ENCODE measurements at places on chromosomes 7 and 10.
A peak's percentile ranks its signal among the peaks of the same experiment; 100 is the strongest.

DNA sequence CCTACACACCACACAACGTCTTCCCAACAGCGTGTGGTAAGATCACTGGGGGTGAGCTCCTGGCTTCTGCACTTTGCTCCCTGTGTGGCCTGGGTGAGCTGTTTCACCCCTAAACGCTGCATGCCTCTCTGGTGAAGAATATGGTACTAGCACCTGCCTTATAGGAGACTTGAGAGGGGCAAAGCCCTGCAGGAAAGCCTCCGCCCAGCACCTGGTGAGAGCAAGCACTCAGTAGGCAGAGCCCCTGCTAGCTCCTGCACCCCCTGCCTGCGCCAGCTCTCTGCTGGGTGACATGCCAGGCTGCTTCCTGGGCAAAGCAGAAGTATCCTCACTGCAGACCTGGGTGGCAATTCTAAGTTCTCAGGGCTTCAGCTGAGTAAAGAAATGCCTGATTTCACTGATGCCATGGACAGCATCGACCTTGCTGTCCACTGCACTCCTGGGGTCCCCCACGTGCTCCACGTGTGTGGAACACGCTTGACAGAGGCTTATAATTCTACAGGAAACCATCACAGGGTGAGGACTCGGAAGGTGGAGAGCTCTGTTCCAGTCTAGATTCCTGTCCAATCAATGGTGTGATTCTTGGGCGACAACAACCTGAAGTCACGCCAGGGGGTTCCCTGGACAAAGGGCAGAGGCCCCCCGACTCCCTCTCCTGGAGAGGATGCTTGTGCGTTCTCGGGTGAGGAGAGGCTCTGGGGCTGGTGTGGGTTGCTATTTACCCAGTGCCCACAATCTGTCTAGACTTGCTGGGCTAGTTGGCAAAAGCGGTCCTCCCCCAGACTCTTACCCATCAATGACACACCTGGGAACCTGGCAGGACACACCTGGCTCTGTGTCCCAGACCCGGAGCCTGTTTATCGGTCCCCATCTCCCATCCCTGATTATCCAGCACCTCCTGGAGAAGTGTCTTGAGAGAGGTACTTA is 5.0 kb upstream of the CALML5 start:
- no peak for DNase-seq

GRCh38 chr10:86678999-86679792 is 10.9 kb downstream of the LDB3 start:
- DNase-seq = no peak

DNA sequence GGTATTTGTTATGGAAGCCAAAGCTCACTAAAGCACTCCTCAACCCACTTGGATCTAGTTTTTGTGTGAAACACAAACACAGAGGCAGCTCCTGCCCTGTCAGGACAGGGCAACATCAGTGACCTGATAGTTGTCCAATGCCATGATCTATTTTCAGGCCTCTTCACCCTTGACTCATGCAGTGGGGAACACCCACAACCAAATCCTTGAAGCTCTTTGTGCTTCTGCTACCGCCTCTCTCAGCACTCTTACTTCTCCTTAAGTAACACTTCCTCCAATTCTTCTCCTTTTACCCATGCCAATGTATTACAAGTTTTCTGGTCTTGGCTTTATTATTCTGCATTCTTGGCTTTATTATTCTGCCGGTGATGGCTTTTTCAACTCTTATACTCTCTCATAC is 425.3 kb downstream of the INHBA start:
- DNase-seq = no peak

- DNase-seq = peak; percentile 76
Measured at GRCh38 chr7:2631946-2632732, at the start of gene TTYH3. Gene TTYH3, plus strand, starts transcription at chr7:2631986. Its CDS starts 170 bp downstream, at chr7:2632156.

GRCh38 chr7:22269963-22270362 is 87.0 kb downstream of the RAPGEF5 start:
- DNase-seq = peak; percentile 5

- no peak for DNase-seq
Measured at GRCh38 chr10:53997953-53998352, 803.1 kb downstream of the PCDH15 start.

DNA sequence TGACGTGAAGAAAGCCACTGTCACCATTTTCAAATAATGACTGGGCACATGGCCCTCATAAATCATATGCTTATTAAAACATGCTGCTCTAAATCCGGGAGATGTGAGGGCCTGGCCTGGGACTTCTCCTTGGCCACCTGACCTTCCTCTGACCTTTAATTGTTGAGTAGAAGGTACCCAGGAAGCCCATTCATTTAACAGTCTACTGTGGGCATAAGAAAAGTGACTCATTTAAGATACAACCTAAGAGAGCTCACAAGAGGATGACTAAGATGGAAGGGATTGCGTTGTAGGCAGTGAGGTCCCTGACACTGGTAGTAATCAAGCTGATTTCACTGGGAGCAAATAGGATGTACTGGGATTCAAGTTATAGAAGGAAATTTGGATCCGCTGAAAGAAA is 203.4 kb upstream of the GPR26 start:
- DNase-seq = no peak

- DNase-seq = no peak
Measured at GRCh38 chr7:85239109-85239508, 52.3 kb upstream of the SEMA3D start.

- DNase-seq = no peak
Measured at GRCh38 chr7:45591101-45591906, 17.1 kb downstream of the ADCY1 start.

DNA sequence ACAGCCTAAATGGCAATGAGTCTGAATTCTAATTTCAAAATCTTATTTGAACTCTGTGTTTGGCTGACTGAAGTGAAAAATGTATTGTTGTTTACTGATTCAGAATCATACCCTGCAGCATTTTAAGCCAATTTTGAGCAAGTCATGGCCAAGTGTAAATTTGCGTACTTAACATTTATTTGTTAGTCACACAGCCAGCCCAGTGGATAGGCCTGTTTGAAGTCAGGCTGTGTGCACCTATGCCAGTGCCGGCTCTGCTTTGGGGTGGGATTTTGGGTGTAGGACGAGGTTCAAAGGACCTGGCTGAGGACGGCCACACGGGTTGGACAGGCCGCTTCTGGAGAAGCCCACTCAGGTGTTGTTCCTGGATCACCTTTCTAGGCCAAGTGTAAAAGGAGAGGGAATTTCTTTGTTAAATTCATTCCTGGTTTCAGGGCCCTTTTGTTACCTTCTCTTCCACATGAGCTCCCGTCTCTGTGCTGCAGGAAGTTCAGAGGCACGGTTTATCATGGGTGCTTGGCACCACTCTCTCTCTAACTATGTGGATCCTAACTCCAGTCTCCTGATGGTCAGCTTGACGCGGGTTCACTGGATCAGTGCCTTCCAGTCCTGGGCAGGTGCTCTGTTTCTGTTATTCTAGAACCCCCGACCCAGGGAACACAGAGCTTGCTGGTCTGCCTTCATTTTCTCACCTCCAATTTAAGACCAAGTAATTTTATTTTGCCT is 84.7 kb downstream of the CCNY start:
- no peak for DNase-seq

DNA sequence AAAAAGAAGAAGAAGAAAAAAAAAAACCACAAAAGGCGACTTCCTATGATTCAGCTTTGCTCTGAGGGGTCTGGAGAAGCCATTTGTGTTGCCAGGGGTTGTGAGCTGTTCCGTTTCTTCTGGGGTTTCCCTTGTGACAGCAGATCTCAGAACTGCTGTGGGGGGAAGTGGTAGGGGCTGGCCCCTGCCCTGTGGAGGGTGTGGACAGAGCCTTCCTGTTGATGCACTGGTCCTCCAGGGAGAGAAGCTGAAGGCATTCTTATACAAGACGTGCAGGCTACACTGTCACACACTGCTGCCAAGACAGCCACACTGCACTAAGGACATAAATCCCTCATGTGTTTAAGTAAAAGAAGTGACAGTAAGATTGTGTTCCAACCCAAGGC is 17.3 kb upstream of the CSGALNACT2 start:
- no peak for DNase-seq

DNA sequence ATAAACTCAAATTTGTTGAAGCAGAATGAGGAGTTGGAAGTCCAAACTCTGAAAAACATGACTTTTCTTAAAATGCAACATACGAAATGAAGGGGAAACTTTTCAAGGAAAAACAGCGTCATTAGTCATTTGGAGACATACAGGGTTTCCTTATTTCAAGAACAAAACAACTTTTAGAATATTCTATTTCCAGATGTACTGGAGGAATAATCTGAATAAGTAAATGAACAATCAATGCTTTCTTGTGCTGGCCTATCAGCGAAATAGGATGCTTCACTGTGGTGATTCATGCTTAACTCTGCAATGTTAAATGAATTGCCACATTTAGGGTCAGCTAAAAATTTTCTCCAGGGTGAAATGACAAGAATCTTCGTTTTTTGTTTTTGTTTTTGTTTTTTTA is 114.3 kb downstream of the SEMA3C start:
- DNase-seq = no peak

DNA sequence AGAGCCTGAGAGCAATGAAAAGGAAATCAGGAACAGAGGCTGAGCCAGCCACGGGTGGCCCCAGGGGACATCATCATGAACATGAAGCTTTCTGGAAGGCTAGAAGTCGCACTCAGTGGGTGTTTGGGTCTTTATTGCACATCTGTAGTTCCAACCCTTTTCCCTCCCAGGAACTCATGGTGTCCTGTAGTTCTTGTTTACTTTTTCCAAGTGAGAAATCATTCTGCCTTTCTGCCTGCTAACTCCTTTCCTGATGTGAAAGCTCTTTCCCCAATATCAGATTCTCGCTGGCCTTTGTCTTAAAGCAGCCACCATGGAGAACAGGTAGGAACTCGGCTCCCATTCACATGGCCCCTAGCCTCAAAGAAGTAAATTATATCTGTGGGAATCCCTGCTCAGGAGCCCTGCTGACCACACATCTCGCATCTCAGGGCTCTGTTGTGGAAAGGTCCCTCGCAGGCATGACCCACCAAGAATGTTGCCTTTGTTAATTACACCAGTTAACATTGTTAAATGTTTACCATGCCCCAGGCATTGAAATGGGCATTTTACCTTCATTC is 542.7 kb downstream of the TNS3 start:
- no peak for DNase-seq

- DNase-seq = peak; percentile 92
Measured at GRCh38 chr7:19508124-19508523, 200.7 kb downstream of the POLR1F start.
